Vagina (tissue), 2 donors: ENCODE measurements at places on chromosomes 2 and 18. TPM values are rescaled to one million over a fixed set of nuclear protein-coding genes. Genes with fewer than 3 reads are reported as not detected.

DNA sequence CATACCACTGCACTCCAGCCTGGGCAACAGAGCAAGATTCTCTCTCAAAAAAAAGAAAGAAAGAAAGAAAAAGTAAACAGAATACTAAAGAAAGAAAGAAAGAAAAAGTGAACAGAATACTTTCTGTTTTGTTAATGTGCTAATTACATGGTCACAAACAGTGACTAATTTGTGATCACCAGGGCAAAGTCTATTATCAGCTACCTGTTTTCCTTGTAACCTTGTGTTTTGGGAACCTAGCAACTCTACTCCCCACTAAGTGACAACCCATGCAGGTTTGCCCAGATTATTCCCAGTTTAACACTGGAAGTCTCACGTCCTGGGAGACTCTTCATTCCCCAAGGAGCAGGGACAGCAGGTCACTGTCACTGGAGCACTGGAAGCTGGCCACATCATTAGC is 16.7 kb upstream of the UGT1A9 start:
- DNase-seq = no peak

GRCh38 chr2:164967781-164968228 is 12.5 kb upstream of the SLC38A11 start:
- DNase-seq = no peak

DNA sequence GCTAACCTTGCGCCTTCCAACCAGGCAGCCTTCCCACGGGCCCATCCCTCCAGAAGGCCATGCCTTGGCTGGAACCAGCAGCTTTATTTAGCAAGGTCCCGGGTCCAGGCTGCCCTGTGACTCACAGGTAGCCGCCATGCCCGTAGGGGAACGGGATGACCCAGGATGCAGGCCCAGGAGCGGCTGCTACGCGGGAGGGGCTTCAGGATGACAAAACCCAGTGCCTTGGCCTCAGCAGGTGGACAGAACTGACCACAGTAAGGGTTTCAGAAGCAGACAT is 63.3 kb downstream of the RTP5 start:
- DNase-seq = no peak

DNA sequence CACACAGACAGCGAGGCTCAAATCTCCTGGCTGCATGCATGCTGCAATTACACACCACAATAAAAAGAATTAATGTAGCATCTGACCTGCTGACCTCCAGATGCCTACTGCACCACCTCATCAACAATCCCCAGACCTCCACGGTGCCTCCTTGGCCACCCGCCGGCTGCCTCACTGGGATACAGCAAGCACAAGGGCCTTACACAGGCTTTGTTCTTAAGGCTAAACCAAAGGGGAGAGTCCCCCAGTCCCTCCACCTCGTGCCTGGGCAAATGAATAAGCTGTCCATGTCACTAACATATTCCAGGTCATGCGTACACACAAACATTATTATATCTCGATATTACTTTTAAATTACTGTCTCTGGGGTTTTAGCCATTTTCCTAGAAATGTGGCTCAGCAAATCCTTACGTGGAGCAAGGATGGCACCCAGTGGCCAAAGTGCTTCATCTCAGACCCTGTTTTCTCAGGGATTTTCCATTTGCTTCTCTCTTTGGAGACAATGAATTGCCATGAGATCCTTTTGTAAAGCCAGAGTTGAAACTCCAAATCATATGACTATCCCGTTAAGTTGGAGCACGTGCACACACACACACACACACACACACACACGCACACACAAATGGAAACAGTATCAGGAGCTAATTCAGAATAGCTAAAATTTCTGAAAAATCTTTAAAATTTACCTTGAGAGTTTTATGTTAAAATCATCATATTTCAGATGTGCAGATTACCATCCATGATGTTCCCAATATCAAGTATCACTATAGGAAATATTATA is 313.8 kb downstream of the PDE11A start:
- no peak for DNase-seq

GRCh38 chr2:74206180-74206688 is 7.8 kb downstream of the MTHFD2 start:
- no peak for DNase-seq

- no peak for DNase-seq
Observed at GRCh38 chr2:132929786-132930185, 259.8 kb upstream of the LYPD1 start.

DNA sequence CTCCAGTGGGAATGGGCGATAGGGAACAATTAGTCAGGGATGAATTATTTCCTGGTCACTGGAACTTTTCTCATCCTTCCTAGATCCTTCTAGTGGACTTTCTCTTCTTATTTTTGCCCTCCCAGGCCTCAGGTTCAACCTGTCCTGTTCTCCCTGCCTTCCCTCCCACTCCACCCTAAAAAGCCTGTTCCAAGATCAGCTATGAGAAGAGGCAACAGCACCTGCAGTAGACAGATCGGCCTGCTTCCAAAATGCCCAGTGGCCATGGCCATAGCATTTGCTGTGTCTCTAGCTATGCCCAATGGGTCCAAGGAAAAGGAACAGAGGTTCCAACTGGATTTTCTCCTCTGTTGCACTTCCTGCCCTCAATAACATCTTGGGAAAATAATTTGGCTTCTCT is 16.5 kb upstream of the KCNF1 start:
- no peak for DNase-seq

- DNase-seq = no peak
Observed at GRCh38 chr2:237472187-237472712, 14.8 kb upstream of the MLPH start.

GRCh38 chr2:85231468-85231805 is 96.4 kb downstream of the TGOLN2 start:
- no peak for DNase-seq

- DNase-seq = no peak
Observed at GRCh38 chr2:136538489-136538888, 226.9 kb upstream of the THSD7B start.

DNAJC5G gene
- 1.5 TPM for total RNA-seq

MC2R gene
- total RNA-seq = not detected

DNA sequence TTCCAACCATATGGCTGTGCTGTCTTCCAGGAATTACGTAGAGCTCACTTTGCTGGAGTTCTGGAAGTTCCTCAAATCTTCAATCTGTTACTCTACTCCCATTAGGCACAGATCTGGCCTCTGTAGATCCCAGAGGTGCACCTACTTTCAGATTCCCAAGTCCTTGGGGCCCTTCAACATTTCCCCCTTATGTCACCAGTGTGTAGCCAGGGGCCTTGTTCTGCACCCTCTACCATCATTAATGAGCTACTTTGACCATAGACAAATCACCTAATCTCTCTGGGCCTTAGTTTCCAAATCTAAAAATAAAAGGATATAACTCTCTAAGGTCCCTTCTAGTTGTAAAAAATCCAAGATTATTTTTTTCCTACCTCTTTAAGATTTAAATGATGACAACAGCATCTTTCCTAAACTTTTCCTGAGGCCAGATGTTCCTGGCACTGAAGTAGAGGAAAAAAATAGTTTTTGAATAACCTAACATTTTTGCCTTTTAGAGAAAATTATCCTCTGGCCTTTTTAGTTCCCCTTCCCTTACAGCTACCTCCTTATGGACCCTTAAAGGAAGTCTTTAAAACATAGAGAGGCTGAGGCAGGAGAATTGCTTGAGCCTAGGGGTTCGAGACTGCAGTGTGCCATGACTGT is 31.0 kb upstream of the WIPF1 start:
- no peak for DNase-seq

- DNase-seq = no peak
Observed at GRCh38 chr2:36441816-36442215, 86.2 kb downstream of the CRIM1 start.

DNA sequence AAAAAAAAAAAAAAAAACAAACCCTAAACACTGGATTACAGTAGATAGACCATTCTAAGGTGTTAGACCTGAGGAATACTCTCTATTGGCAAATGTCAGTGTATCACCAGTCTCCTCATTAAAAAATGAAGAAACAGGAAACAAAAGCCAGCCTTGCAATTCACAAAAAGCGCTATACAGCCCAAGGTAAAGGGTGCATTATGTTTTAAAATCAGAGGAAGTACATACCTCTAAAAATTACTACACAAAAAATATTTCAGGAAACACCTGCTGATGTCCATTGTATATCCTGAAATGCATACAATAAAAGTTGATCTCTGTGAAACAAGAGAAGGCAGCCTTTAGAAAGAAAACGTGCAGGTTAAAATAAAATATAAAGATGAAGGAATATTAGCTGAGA is 54.9 kb upstream of the TSPYL6 start:
- DNase-seq = no peak

- no peak for DNase-seq
Observed at GRCh38 chr2:176844461-176844860, 368.1 kb upstream of the HNRNPA3 start.

LRRTM4 gene
- total RNA-seq = 0.98 TPM

DNAJC27 gene
- 11.3 TPM for total RNA-seq

GPBAR1 gene
- 8.1 TPM for total RNA-seq

GALR1 gene
- total RNA-seq = 0.98 TPM

DNA sequence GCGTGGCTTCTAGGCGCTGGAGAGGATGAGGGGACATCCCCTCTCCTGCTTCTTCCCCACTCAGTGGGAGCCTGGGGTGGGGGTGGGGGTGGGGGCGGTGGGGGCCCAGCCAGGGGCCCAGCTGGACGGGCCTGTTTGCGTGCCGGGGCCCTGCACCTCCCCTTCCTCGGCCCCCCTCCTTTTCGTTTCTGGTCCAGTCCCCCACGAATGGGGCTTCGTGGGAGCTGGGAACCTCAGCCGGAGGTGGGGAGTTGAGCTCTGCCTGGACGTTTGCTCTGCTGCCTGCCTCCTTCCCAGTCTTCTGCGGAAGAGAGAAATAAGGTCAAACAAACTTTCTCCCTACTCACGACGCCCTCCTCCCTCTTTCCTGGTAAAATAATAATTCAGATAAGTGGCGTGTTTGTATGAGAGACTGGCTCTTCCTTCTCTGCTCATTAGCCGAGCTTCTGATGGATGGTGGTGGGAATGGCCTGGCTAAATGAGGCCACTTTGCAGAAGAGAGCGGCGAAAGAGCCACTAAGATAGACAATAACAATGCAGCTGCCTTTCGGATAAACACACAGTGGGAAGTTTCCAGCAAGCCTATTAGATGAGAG is 782 bp downstream of the MTA3 start:
- no peak for DNase-seq

HOXD13 gene
- total RNA-seq = 15.7 TPM

RAB6C gene
- total RNA-seq = not detected

- no peak for DNase-seq
Observed at GRCh38 chr18:68391801-68392200, 323.1 kb downstream of the TMX3 start.

GRCh38 chr18:7096838-7097237 is 20.8 kb downstream of the LAMA1 start:
- peak; percentile 32 for DNase-seq

DNA sequence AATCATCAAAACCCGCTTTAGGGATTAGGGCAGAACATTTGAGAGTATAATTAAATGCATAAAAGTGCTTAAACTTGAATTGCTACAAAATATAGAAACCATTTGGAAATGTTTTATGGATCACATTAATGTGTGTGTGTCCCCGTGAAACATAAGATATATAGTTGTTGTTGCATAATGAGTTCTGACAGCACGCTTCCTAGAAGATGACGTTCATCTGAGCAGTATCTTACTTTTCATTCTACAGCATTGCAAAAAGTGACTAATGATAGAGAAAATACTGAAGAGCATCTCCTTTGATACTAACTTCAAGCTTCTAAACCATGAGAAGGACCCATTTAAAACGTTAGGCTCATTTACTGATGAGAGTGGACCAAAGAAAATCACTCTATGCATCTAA is 63.7 kb downstream of the SLC8A1 start:
- DNase-seq = no peak

GRCh38 chr2:199309973-199310372 is 147.8 kb downstream of the SATB2 start:
- DNase-seq = no peak

GRCh38 chr2:221488136-221488807 is 83.8 kb downstream of the EPHA4 start:
- no peak for DNase-seq

SLC4A5 gene
- total RNA-seq = 4.4 TPM

- no peak for DNase-seq
Observed at GRCh38 chr18:48776641-48777025, 174.1 kb downstream of the SMAD7 start.

KIF5C gene
- 13.3 TPM for total RNA-seq

GRCh38 chr2:42310007-42310515 is 51.0 kb downstream of the COX7A2L start:
- no peak for DNase-seq

GRCh38 chr2:120402508-120402907 is 56.6 kb downstream of the INHBB start:
- no peak for DNase-seq

ELOA2 gene
- not detected for total RNA-seq

DNA sequence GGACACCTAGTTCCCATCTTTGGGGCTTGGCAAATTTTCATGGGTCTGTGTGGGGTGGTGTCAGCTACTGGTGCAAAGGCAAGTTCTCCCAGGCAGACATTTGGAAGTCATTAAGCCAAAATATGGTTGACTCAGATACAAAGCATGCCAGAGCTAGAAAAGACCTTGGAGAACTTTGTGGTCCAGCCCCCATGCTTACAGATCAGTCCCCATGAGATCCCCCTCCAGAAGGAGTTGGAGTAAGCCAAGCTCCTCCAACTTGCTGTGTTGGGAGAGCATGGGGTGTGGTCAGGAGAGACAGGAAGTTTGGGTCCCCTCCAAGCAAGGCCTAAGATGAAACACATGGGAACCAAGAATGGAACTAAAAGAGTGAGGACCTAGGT is 224.5 kb downstream of the CYP26B1 start:
- DNase-seq = no peak

ATP6V1B1 gene
- not detected for total RNA-seq

GRCh38 chr2:233091595-233092375 is 31.6 kb downstream of the INPP5D start:
- DNase-seq = no peak

DNA sequence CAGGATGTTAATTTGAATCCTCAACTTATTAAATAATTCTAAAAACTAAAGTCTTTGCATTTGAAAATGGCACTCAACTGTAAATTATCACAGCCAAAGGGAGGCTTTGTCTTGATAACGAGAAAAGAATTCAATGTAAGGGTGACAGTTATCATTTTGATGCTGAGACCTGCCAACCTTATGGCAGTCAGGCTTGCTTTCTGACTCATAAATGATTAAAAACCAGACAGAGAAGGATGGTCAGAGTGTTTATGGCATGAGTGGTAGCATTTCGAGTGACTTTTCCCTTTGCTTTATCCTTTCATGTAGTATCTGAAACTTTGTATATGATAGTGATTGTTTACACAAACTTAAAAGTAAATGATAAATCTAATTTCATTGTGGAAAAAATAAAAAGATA is 53.9 kb upstream of the EPC2 start:
- no peak for DNase-seq

MYOM1 gene
- total RNA-seq = 1.2 TPM

- DNase-seq = no peak
Observed at GRCh38 chr2:217948897-217949296, 53.9 kb downstream of the TNS1 start.

GRCh38 chr18:5879479-5879882 is 15.8 kb downstream of the TMEM200C start:
- no peak for DNase-seq

- no peak for DNase-seq
Observed at GRCh38 chr18:8988260-8988871, 114.1 kb upstream of the NDUFV2 start.
